ENCODE measurements at places on chromosomes 1 and 21. TPM values are rescaled to one million over a fixed set of nuclear protein-coding genes. Genes with fewer than 3 reads are reported as not detected.

Gene DIO1
- total RNA-seq = not detected

Gene AGMAT
- total RNA-seq = 1.3 TPM

Gene COL8A2
- 2.4 TPM for total RNA-seq

Gene CRYAA
- not detected for total RNA-seq

Gene FAM43B
- total RNA-seq = not detected

Gene PLPPR5
- total RNA-seq = not detected

Gene HLX
- 8.5 TPM for total RNA-seq

Gene ATAD3C
- total RNA-seq = not detected

Gene CCDC185
- not detected for total RNA-seq
